ENCODE measurements at places on chromosomes 12 and 14.
A peak's percentile ranks its signal among the peaks of the same experiment; 100 is the strongest.

GRCh38 chr12:57046947-57047890 is 2.7 kb downstream of the MYO1A start:
- DNase-seq = peak; percentile 77

- no peak for DNase-seq
Observed at GRCh38 chr14:37810094-37810801, 214.8 kb downstream of the TTC6 start.

DNA sequence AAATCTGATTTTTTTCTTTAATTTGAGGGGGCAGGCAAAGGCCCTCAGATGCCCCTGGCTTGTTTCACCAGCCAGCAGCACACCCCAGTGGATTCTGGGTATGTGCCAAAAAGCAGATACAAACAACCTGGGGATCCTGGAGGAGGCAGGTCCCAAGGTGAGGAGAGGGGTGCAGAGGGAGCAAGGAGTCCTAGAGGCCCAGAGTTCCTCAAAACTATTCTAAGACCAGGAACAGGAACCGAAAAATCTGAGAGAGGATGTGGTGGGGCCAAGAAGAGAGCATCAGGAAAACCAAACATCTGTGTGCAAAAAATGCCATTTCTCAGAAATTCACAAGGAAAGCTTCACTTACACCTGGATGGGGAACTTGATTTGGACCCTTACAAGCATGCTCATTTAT is 8.2 kb downstream of the KCNA5 start:
- no peak for DNase-seq

GRCh38 chr14:103966631-103967030 is 24.3 kb upstream of the RD3L start:
- DNase-seq = no peak

GRCh38 chr14:105075379-105076295 is 10.4 kb upstream of the GPR132 start:
- DNase-seq = peak; percentile 74

GRCh38 chr14:86279405-86279804 is 749.5 kb downstream of the FLRT2 start:
- DNase-seq = no peak

- no peak for DNase-seq
Observed at GRCh38 chr12:72872238-72872887, 600.2 kb downstream of the TRHDE start.

- DNase-seq = no peak
Observed at GRCh38 chr14:92656306-92657081, 91.9 kb downstream of the LGMN start.

- no peak for DNase-seq
Observed at GRCh38 chr14:48527832-48528231, 852.4 kb upstream of the MDGA2 start.

DNA sequence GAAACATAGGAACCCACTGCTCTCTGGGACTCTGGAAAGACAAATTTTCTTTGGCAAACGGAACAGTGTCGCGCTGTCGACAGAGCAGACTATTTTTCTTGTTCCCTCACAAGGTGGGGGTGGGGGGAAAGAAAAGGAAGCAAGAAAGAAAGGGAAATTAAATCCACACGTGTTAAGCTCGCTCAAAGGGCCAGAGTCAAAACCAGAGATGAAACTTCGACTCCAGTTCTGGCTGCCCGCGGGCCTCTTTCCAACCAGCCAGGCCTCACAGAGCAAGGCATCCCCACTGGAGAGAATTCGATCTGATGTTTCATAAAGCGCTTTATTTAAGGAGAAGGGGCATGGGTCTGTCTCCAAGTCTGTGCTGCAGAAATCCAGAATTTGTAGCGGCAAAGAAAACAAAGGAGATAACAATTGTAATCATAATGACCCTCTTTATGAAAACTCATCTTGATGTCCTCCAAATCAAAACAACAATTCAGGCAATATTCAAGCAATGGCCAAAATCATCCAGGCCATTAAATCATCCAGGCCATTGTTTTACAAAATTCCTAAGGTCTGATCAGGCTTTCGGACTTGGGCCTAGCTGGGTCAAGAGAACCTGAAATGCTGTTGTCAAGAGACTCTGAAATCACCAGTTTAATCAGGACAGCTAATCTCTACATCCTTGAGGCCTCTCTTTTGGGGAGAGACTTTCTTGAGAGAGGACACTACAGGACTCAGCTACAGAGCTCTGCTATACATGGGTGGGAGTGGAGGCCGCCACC is 5.3 kb upstream of the TBX5 start:
- DNase-seq = no peak

DNA sequence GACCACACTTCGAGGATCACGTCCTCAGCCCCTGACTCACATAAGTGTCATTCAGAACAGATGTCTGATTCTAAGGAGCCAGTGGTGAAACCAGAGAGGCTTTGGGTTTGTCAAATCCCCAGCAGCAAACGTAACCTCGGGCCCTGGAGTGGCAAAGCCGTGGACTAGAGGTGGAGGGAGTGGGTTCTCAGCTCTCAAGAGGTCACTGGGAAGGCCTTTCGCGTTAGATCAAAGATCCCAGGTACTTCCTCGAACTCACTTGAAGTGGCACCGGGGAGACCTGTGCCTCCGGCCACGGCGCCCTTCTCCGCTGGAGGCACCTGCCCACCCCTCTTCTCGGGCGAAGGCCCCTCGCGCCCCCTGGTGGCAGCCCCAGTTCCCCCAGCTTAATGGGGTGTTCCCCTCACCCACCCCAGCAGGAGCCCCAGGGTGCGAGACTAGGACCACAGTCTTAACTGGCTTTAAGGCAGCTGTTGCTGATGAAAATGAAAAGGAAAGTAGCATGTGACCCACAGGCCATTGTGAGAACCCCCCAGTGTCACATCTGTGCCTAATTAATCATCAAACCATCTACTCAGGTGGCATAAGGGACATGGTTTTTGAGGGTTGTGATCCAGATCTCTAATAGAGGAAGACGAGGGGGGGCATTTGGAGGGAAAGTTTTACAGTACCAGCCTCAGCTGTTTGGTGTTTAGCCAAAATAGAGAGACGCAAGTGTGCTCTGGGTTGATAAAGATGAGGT is 672 bp upstream of the ESR2 start:
- peak; percentile 95 for DNase-seq

- no peak for DNase-seq
Observed at GRCh38 chr12:99960311-99960710, 24.4 kb downstream of the ANKS1B start.

GRCh38 chr12:123363740-123364531 is 711 bp downstream of the SBNO1 start:
- DNase-seq = peak; percentile 76

GRCh38 chr12:102748704-102749103 is 168.3 kb downstream of the PAH start:
- DNase-seq = no peak

DNA sequence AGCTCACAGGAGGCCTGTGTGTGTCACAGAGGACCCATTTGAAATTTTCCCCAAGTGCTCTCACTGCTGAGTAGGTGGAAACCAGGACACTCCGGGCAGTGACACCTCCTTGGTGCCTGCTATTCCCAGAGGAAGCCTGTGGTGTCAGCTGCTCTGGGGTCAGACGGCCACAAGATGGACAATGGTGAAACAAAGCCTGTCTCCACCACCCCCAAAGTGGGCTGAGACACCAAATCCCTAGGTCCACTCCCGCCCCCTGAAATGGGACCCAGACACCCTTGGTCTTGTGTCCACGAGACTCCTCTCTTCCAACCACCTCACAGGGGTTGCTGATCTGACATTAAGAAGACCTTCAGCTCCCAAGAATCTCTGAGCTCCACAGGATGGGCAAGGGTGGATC is 7.0 kb downstream of the KCNH3 start:
- DNase-seq = no peak

DNA sequence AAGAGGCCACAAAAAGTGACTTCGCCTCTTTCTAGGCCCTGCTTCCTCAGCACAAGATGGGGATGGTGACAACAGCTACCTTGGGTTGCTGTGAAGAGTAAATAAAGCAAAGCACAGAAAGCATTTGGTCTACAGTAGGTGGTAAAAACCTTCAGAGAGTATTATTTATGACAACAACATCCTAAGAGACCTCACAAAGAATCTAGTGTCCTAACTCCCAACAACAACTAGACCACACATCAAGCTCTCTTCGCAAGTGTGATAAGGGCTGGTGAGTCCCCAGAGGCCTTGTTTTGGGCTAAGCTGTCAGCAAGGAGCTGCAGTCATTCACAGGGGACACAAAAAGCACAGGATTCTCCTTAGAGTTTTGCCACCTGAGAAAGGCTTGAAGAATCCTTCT is 84.9 kb downstream of the EFCAB11 start:
- DNase-seq = no peak

DNA sequence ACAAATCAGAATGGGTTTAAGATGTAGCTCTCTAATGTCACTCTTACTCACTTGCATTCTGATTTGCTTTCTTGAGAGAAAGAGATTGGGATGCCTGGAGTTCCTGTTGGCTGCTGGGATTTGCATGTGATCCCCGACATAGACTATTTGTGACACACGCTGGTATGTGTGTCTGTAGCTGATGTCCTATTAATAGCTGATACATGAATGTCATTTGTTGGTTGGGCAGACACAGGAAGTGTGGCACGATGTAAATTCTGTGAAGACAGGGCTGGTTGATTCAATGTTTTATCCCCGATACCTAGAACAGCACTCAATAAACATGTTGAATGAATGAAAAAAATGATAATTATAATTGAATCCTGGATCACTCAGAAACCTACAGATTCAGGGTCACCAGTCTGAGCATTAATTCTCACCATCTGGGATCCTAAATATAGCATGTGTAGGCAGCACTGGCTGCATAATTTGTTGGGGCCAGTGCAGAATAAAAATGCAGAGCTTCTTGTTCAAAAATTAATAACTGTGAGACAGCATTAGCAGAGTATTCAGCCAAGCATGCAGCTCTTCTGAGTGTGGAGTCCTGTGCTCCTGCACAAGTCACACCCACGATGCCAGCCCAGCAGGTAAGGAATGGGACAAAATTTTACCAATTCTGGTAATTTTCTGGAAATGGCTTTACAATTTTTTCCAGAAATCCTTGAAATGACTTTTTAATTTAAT is 35.5 kb upstream of the SOCS2 start:
- DNase-seq = no peak

- no peak for DNase-seq
Observed at GRCh38 chr14:84749191-84749955, 780.6 kb upstream of the FLRT2 start.

Data from activated CD8-positive, alpha-beta memory T cell treated with anti-CD3 and anti-CD28 coated beads for 24 hours (primary cell).